ENCODE measurements at places on chromosomes 1 and 21.

DNA sequence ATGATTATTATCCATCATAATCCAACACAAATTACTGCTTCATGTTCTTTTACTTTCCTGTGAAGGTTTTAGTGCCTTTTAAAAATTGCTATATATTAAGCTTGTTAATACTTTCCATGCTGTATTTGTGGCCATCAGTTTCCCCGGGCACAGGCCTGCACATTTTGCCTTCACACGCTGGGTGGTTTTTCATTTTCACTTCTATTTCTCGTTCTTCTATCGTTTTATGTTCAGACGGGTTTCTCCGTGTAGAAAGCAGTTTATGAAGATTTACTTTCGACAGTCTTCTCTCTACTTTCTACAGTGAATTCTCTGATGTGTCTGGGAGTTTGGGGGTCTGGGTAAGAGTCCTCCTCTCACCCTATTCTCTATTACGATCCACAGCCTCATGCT, 9.5 kb downstream of the RUNX3 start:
- no peak for DNase-seq

DNA sequence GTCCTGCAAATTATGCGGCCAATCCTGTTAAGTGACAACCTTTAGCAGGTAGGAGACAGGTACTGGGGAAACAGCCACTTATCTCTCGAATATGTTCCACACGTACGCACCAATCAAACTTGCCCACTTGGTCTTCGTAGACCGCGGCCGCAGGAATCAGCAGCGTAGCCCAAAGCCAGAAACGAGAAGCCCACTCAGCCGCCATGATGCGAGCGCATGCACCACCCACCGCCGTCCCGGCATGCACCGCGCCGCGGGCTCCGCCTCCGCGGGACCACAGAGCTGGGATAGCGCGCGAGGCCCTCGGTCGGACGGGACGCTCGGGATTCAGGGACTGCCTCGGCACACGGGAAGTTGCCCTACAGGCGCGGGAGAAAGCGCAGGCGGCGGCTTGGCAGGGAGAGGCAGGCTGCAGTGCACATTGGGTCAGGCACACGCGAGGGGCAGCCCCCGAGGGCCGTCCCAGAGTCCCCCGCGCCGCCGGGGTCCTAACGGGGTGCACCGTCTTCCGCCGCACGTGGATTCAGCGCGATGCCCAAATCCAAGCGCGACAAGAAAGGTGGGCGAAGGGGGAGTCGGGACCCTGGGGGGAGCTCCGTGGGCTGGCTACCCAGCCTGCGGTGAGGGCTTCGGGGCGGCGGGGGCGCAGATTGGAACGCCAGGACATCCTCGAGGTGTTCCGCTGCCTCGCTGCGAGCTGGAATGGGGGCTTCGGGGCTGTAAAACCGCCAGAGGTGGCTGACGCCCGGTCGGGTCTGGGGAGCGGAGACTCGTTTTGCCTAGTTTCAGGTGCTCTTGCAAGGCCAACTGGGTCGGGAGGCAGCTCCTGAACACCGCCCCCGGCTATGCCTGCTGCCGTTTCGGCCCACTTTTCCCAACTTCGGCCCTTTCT, at the start of the genes EMC1 and MRTO4:
EMC1 (minus strand) TSS at position 220 of the 892 bp plus-strand sequence; CDS start at position 205, 15 bp downstream.
MRTO4 (plus strand) TSS at position 501 of the 892 bp plus-strand sequence; CDS start at position 532, 31 bp downstream.
- DNase-seq, result peak; percentile 38

DNA sequence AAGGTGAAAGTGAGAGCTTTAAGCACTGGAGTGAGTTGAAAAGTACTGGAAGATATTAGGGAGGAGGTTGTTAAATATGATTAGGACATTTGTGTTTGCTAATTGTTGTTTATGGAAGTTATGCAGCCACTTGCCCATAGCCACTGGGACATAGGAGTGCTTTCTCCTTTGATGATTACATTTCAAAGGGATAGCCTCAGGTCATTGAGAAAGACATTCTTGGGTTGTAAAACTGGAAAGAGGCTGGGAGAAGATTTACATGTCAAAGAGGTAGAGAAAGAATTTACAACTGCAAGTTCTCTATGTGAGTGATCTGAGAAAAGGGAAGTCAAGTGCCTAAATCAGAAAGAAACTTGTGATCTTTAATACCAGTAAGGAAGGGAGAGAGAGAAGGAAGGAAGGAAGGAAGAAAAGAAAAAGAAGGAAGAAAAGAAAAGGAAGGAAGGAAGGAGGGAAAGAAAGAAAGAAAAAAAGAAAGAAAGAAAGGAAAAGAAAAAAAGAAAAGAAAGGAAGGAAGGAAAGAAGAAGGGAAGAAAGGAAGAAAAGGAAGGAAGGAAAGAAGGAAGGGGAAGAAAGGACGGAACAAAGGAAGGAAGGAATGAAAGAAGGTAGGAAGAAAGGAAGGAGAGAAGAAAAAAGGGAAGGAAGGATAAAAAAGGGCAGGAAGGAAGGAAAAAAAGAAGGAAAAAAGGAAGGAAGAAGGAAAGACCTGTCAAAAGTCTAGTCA, 284.6 kb upstream of the DPYD start:
- peak; percentile 75 for DNase-seq

DNA sequence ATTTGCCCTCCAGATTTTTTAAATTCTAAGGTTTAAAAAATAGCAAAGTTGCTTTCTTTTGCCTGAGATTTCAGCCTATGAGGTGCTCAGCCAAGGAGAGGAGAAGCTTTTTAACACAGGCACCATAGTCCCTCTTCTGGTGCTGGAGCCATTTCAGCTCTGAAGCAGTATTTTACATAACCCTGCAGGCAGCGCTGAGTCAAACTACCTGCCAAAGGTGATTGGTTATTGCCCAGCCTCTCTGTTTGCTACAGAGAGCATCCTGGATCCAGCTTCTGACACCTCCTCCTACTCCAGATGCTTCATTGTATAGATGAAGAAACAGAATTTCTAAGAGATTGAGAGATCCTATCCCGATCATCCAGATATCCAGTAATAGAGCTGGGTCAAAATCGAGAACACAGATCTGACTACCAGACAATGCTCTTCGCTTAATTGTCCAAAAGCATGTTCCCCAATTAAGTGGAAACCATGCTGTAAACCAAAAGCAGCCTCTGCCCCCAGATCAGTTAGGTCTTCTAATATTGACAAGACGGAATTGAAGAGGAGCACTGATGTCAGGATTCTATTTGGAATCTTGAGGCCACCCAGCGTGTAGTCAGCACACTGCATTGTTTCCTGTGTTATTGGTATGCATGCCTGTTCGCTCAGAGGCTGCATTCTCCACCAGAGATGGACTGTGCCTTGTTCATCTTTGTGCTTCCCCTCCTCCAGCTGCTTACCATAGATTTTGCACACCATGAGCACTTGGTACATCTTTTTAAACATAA, 22.1 kb downstream of the RGS8 start:
- DNase-seq, result peak; percentile 38

- no peak for DNase-seq
Observed at GRCh38 chr1:204971517-204972336, 71.3 kb upstream of the CNTN2 start.

DNA sequence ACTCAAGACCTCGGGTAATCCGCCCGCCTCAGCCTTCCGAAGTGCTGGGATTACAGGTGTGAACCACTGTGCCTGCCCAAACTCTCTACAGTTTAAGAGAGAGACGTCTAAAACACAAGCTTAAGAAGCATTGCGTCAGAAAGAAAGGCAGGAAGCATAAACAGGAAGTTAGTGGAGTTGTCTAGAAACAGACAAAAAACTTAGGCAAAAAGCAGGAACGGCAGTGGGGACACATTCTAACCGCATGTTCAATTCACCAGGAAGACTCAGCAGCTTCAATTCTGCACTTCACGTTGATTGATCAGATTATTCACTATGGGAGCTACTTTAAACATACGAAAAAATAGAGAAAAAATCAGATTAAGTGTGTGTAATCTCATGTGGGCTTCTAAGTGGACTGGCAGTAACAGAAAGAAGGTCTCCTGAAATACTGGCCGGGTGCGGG, 7.4 kb downstream of the CFAP74 start:
- DNase-seq, result no peak

GRCh38 chr1:221418346-221418745, 323.5 kb downstream of the DUSP10 start:
- no peak for DNase-seq

DNA sequence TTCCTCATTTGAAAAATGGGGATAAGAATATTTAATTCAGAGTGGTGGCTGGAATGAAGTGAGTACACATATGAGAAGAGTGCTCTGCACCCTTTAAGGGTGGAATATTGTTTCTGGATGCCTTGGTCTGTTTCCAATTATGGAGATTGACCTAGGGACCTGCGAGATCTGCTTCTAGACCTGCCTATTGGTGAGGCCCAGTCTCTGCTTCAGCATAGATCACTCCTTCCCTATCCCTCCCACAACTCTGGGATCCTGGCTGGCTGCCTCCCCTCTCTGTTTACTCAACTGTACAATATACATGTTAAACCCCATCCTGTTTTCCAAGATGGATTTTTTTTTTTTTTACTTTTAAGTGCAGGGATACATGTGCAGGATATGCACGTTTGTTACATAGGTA, 6.4 kb upstream of the LDLRAD1 start:
- no peak for DNase-seq

DNA sequence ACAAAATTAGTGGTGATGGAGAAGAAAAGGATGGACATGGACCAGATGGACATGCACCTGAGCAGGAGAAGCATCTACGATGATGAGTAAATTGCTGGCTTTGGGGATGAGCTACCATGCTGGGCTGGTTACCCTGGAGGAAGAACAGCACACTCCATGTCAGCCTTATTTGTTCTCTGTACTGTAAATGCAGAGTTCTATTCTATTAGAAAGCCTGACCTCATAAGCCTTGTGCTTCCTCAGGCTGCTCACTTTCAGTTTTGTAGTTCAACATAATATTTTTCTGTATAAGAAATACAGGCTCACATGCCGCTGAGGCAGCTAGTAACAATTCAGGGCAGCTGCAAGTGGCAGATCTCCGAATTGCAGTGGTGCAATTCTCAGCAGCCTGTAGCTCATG, 249.6 kb downstream of the PLA2G4A start:
- DNase-seq, result no peak

GRCh38 chr1:238745069-238745468, 641.3 kb upstream of the CHRM3 start:
- no peak for DNase-seq

DNA sequence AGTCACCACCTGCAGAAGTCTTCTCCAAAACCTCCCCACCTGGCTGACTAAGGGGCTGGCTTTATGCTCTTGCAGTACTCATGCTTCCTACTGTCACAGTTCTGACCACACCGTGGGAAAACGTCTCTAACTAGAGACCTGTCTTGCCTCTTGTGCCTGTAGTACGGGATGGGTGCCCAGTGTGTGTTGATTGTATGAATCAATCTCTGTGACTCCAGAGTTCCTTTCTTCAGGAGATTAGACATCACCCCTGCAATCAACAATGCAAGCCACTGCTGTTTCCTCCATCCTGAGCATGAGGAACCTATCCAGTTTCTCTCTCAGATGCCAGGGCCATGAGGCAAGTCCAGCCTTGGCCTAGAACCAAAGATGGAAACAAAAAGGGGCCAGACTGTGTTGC, 64.1 kb downstream of the LRRN2 start:
- DNase-seq, result no peak

DNA sequence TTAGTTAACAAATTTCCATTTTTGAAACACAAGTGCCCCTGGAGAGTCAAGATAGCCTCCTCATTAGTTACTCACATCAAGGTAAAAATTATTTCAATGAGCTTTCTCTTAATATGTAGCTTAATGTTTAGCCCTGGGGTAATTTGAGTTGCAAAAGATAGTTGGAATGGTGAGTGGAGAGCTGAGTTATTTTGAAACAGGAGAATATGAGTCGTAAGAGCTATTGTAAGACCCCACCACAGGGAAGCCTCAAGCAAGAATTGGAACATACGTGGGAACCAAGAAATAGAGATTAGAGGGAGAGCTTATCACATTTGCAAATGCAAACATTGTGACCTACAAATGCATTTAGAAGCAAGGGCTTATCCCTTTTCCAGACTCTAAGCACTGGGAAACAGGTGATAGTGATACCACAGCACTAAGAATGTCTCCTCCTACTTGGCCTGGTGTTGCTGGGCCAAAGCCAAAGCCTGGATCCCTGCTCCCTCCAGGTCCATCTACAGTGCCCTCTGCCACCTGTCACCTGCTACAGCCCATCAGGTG, 635.1 kb downstream of the PTPRC start:
- no peak for DNase-seq

- DNase-seq, result no peak
Observed at GRCh38 chr1:151347523-151348246, 633 bp upstream of the RFX5 start.

GRCh38 chr1:50973875-50974617, 4.0 kb downstream of the CDKN2C start:
- no peak for DNase-seq

DNA sequence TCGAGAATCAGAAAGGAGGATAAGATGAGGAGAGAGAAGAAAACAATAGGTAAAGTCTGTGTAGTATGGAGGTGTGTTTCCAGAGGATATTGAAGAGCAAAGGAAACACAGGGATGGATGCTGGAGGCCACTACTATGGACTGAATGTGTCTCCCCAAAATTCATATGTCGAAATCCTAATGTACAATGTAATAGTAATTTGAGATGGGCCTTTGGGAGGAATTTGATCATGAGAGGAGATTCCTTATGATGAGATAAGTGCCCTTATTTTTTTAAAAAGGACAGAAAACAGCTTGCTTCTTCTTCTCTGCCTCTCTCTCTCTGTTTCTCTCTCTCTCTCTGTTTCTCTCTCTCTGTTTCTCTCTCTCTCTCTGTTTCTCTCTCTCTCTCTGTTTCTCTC, 602.2 kb upstream of the ADAMTS5 start:
- DNase-seq, result no peak
